ENCODE measurements at places on chromosomes 13 and 19.

DNA sequence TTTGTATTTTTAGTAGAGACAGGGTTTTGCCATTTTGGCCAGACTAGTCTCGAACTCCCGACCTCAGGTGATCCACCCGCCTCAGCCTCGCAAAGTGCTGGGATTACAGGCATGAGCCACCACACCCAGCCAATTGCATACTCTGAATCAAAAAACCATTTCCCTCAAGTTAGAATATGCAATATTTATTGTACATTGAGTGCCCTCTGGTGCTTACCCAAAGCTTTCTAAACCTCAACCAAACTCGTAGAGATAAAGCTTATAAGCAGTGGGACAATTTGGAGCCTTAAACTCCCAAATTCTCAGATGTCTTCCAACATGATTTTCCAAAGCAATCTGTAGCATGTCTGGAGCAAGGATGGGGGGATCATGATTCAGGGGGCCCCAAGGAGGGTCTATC lies 22.4 kb downstream of the RFXAP start:
- no peak for DNase-seq

- DNase-seq: peak; percentile 78
These were observed 749 bp downstream of the GATAD2A start for GRCh38 chr19:19405971-19406877.

GRCh38 chr19:54427586-54427985 lies 12.3 kb downstream of the TTYH1 start:
- DNase-seq: no peak

GRCh38 chr13:73290844-73291243 lies 232.0 kb downstream of the KLF5 start:
- DNase-seq: no peak

DNA sequence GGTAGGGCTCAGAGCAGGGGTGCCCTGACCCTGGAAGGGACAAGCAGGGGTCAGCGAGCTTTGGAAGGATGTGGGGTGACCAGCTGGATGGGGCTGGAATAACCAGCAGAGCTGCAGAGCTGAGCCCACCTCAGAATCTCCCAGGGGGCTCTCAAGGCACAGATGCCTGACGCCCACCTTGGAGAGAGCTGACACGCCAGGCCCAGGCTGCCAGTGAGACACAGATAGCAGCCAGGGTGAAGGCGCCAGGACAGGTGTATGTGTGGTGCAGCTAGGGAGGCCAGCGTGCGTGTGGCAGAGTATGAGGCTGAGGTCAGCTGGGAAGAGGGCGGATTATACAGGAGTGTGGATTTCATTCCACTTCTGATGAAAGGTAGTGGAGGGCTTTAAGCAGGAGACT lies 8.9 kb downstream of the AP1M1 start:
- no peak for DNase-seq

- DNase-seq: no peak
These were observed 38.8 kb upstream of the GPI start for GRCh38 chr19:34325981-34326787.

DNA sequence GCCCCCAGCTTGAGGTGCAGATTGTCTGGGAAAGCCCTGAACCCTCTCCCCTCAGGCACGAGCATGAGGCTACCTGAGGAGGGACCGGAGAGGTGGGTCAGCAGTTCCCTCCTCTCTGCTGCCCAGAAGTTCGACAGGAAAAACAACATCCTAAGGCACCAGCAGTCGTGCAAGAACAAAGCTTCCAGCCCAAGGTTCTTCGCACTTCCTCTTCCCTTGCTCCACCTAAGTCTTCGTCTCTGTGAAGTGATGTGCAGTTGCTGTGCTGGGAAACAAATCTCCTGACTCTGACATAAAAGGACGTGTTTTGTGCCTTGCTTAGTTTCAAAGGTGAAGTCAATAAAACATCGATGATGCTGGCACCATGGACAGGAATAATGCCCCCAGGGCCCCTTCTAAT lies 173.3 kb downstream of the USP12 start:
- DNase-seq: peak; percentile 35

GRCh38 chr13:97313551-97314260 lies 91.6 kb downstream of the MBNL2 start:
- DNase-seq: no peak

DNA sequence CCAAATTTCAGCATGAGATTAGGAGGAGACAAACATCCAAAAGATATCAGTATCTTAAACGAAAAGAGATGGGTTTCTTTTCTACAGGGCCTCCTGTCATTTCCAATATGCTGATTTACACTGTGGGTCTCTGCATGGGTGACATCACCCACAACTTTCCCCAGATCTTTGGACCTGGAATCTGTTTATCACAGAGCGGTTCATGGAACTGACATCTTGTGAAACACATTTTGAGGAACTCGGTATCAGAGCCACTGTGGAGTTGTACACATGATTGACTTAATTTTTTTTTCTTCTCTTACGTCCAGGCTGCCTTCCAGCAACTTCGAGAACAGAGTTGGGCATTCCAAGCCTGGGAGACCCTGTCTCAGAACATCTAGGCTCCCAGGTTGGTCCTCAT lies 80.2 kb upstream of the SERP2 start:
- no peak for DNase-seq

- DNase-seq: no peak
These were observed 19.8 kb upstream of the CEACAM4 start for GRCh38 chr19:41646589-41647204.

DNA sequence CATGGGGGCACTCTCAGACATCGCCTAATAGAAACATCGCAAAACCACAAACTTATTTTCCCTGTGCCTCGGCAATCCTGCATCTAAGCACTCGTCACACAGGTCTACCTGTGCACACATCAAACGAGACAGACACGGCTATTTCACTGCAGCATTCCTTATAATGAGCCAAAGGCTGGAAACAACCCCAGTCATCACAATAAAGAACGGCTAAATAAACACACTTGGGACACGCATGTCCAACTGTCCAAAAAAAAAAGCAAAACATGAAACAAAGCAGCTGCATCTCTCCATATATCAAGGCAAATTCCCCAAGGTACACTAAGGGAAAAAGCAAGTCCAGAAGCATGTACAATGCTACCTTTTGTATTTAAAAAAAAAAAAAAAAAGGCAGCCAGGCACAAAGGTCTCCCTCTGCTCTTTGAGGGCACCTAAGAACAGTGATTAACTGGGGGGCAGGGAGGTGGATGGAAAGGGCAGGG lies 27.2 kb upstream of the CCNP start:
- no peak for DNase-seq

Measured in Peyer's patch (tissue), 4 donors.